RCC 7860 (cell line): ENCODE measurements at places on chromosomes 16 and 17.

- DNase-seq, result peak; percentile 76
Observed at GRCh38 chr16:57299009-57299718, 14.7 kb upstream of the PLLP start.

- no peak for DNase-seq
Observed at GRCh38 chr17:51636291-51636690, 375.9 kb downstream of the UTP18 start.

GRCh38 chr17:31692027-31692426, 167.0 kb downstream of the COPRS start:
- no peak for DNase-seq

- DNase-seq, result no peak
Observed at GRCh38 chr17:28740406-28741357, 3.1 kb upstream of the TRAF4 start.

GRCh38 chr16:2484898-2485508, 10.1 kb downstream of the TBC1D24 start:
- no peak for DNase-seq

GRCh38 chr17:59725691-59726090, 18.2 kb downstream of the VMP1 start:
- DNase-seq, result no peak

- DNase-seq, result no peak
Observed at GRCh38 chr16:82317411-82318167, 147.6 kb upstream of the MPHOSPH6 start.

GRCh38 chr16:2501946-2502895, 11.5 kb upstream of the ATP6V0C start:
- DNase-seq, result no peak

- DNase-seq, result no peak
Observed at GRCh38 chr17:63116967-63117830, 151.2 kb downstream of the TANC2 start.
